Progenitor cell of endocrine pancreas (in vitro differentiated cells): ENCODE measurements at places on chromosomes 2 and 18. TPM values are rescaled to one million over a fixed set of nuclear protein-coding genes. Genes with fewer than 3 reads are reported as not detected.

Gene RAX
- total RNA-seq = not detected in 2 replicates

Gene LIMS4
- total RNA-seq = 0.74 and 1.4 TPM in 2 replicates

Gene CIB4
- total RNA-seq = not detected in 2 replicates

Gene SKOR2
- not detected in 2 replicates for total RNA-seq

Gene TTN
- 12.2 and 17.3 TPM in 2 replicates for total RNA-seq

Gene ALLC
- total RNA-seq = 0.16 TPM in 1 of 2 replicates, not detected in the other

Gene LGALSL
- total RNA-seq = 22.6 and 23.9 TPM in 2 replicates

Gene MRO
- total RNA-seq = 0.13 TPM in 1 of 2 replicates, not detected in the other

Gene PARD6G
- total RNA-seq = 21.5 and 25.8 TPM in 2 replicates

Gene BUB1
- 25.4 and 26.8 TPM in 2 replicates for total RNA-seq

Gene SCN1A
- total RNA-seq = 0.26 and 0.62 TPM in 2 replicates

Gene CD8B2
- not detected in 2 replicates for total RNA-seq

Gene ARHGEF33
- 1.4 and 1.7 TPM in 2 replicates for total RNA-seq

Gene ALK
- 0.11 TPM in 1 of 2 replicates, not detected in the other for total RNA-seq

Gene AQP12B
- not detected in 2 replicates for total RNA-seq

Gene SLC9A4
- 0.62 and 0.93 TPM in 2 replicates for total RNA-seq

Gene GAL3ST2
- 0.51 and 0.84 TPM in 2 replicates for total RNA-seq

Gene MARCO
- total RNA-seq = not detected in 2 replicates

Gene PCARE
- not detected in 2 replicates for total RNA-seq

Gene BOLL
- total RNA-seq = 0.22 and 0.51 TPM in 2 replicates

Gene SUMO1
- total RNA-seq = 131 and 135 TPM in 2 replicates

Gene RABL2A
- total RNA-seq = 56.2 and 61.2 TPM in 2 replicates

Gene ORC4
- 77.1 and 77.3 TPM in 2 replicates for total RNA-seq

Gene MROH2A
- not detected in 2 replicates for total RNA-seq

Gene SLC35F5
- total RNA-seq = 52.0 and 56.7 TPM in 2 replicates

Gene GPR45
- total RNA-seq = not detected in 2 replicates

Gene UPP2
- not detected in 2 replicates for total RNA-seq

Gene SLC40A1
- 14.6 and 15.8 TPM in 2 replicates for total RNA-seq

Gene EMILIN1
- total RNA-seq = 1.1 and 2.5 TPM in 2 replicates

Gene MATN3
- 2.5 and 3.1 TPM in 2 replicates for total RNA-seq

Gene FSHR
- total RNA-seq = 0.44 and 0.74 TPM in 2 replicates

Gene RTP5
- not detected in 2 replicates for total RNA-seq

Gene CCDC141
- 14.8 and 18.1 TPM in 2 replicates for total RNA-seq

Gene ALPG
- total RNA-seq = not detected in 2 replicates

Gene RGPD3
- 0.07 and 0.38 TPM in 2 replicates for total RNA-seq
